AG04449 (cell line): ENCODE measurements at places on chromosomes 7 and 10.

GRCh38 chr7:12066004-12066403, 145.1 kb upstream of the TMEM106B start:
- DNase-seq, result no peak

DNA sequence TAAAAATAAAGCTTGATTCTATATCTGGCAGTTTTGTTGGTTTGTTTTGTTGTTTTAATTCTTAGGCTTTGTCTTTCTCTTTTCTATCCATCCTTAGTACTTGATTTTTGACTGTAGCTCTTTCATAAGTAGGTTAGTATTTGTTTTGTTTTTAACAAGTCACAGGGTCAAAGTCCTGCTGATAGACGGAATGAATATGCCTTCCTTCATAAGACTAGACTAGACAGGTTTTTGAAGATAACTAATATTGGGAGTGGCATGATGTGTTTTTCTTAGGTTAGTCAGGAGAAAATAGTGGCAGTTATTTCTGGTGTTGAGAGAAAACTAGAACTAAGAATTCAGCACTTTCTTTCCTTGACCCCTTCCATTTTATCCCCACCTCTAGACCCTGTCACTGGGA, 50.4 kb downstream of the CASD1 start:
- DNase-seq, result no peak

GRCh38 chr10:125521721-125522680, 161.0 kb downstream of the TEX36 start:
- DNase-seq, result no peak

GRCh38 chr7:875051-875450, 1.3 kb upstream of the GET4 start:
- no peak for DNase-seq

- DNase-seq, result no peak
Observed at GRCh38 chr7:74494076-74494548, 40.4 kb downstream of the GTF2IRD1 start.

DNA sequence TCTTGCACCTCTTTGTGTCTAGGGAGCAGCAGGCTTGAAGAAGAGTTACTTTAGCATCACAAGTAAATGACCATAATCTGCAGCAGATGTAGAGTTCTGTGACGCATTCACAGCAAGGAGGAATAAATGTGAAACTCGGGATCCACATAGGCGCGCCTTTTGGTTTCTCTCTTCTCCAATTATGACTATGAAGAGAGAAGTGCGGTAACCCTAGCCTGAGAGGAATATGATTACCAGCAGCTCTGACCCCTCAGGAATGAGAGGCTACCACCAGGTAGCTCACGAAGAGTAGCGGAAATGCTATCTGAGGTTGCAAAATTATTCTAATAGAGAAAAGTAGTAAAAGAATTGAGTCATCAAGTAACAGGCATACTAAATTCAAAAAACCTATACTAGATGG, 25.2 kb upstream of the DMTF1 start:
- no peak for DNase-seq

GRCh38 chr7:29190349-29191045, 4.1 kb upstream of the CHN2 start:
- DNase-seq, result no peak

- DNase-seq, result no peak
Observed at GRCh38 chr7:132743974-132744373, 167.7 kb upstream of the PLXNA4 start.

DNA sequence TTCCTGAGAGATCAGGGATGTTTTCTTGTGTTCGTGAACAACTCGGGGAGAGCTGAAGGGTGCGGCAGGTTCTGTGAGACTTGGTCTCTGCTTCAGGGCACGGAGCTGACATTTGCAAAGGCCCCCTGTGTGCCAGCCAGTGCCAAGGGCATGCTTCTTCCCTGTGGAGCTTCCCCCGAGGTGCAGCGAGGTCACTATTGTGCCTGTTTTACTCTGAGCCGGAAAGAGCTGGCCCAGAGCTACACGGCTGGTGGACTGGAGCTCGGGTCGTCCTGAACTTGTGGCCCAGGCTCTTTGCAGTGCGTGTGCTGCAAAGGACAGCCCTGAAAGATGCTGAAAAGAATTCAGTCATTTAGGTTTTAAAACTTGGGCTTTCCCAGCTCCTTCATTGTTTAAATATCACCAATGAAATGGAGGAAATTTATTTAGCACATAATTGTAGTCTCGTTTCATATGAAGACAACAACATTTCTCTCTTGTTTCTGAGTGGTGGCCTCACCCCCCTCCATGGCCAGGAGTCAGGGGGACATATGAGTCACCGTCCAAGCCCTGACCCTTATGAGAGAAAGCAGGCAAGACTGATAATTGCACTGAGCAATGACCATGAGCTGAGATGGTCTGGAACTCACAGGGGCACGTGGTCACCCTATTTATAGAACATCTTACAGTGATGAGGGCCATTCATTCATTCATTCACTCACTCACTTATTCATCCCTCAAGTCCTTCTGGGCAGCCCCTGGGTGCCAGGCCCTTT, 102.6 kb downstream of the PTPRE start:
- no peak for DNase-seq

- no peak for DNase-seq
Observed at GRCh38 chr10:47404446-47404845, 20.4 kb upstream of the ZNF488 start.

DNA sequence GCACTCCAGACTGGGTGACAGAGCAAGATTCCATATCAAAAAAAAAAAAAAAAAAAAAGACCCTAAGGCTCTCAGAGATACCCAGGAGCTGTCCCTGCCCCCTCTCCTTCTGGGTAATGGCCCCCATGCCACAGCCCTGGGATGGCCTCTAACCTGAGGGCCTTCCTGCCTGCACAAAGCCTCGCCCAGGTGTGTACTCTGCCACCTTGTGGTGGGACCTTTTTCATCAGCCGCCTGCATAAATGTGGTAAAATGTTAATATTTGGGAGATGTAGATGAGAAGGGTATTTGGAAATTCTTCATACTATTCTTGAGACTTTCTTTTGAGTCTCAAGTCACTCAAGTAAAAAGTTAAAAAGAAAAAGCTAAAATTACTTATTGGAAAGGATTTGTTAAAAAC, 46.3 kb upstream of the RNF216 start:
- no peak for DNase-seq

GRCh38 chr7:151699147-151699927, 177.6 kb downstream of the PRKAG2 start:
- peak; percentile 97 for DNase-seq

- peak; percentile 89 for DNase-seq
Observed at GRCh38 chr7:98418636-98419315, 17.9 kb upstream of the BAIAP2L1 start.

DNA sequence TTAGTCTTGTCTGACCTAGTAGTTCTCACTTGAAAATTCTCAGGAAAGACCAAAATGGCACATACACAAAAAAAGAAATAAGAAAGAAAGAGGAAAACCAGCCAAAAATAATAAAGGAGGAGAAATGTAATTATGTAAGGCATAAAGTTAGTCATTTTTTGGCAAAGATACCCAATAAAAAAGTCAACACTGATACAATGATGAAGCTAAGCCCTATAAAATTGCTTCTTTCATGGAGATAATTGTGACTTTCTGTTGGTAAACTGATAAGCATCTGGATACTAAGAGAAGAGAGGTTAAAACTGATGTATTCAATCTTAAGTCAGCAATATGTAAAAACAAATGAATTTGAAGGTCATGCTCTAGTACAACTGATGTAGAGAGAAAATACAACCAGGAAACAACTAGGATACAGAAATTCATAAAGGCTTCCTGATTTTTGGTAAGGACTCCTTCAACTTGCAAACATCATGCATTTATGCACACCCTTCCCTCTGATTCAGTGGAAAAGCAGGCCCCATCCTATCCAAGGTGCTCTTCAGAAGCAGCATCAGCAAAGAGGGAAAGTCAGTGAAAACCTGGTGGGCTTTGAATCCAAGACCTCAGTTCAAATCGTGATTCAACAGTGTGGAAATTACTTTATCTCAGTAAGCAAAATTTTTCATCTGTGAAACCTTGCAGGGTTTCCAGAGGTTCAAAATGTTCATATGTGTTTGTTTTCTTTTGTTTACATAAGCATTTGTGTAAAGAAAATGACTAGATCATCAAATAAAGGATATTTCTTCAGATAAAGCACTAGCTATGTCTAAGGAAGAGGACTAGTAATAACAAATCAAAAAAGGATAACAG, 32.6 kb downstream of the IMMP2L start:
- DNase-seq, result no peak

GRCh38 chr10:70866424-70866823, 21.9 kb downstream of the PCBD1 start:
- no peak for DNase-seq

- no peak for DNase-seq
Observed at GRCh38 chr10:87605628-87606251, 53.9 kb upstream of the PAPSS2 start.

- no peak for DNase-seq
Observed at GRCh38 chr10:3737864-3738263, 47.1 kb downstream of the KLF6 start.

- DNase-seq, result no peak
Observed at GRCh38 chr10:59362959-59363381, 621 bp upstream of the FAM13C start.

DNA sequence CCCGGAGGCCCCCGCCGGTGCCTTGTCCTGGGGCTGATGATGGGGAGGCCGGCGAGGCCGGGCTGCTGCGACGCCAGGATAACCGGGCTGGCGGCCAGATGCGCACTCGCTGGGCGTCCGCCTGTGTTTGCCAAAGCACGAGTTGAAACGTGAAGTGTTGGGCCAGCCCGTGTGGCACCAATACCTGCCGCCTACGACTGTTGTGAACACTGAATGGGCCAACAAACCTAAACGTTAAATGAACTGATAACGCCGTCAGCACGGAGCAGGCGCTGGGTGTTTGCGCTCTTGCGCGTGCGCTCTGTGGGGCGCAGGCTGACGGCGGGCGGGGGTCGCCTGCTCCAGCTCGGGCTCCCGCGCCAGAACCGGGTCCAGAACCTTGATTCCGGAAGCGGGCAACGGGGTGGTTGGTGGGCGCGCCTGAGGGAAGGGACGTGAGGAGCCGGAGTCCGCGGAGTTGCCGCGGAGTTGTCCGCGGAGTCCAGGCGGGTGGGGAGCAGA, 658 bp downstream of the CYP2E1 start:
- DNase-seq, result no peak

DNA sequence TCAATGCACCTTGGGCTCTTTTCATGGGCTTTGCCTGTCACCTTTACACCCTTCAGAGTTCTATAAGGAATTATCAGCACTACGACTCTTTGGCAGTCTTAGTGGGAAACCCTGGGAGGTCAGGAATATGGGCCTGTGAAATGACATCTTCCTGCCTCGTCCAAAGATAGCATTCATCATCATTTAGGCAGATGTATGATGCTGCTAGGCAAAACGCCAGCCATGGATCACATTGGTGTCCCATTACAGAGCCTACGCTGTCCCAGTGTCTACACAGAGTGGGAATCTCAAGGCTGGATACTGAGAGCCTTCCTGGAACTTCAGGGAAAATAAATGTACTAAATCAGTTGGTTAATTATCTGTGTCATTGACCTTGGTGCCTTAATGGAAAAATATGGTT, 259.4 kb upstream of the CELF2 start:
- DNase-seq, result no peak

DNA sequence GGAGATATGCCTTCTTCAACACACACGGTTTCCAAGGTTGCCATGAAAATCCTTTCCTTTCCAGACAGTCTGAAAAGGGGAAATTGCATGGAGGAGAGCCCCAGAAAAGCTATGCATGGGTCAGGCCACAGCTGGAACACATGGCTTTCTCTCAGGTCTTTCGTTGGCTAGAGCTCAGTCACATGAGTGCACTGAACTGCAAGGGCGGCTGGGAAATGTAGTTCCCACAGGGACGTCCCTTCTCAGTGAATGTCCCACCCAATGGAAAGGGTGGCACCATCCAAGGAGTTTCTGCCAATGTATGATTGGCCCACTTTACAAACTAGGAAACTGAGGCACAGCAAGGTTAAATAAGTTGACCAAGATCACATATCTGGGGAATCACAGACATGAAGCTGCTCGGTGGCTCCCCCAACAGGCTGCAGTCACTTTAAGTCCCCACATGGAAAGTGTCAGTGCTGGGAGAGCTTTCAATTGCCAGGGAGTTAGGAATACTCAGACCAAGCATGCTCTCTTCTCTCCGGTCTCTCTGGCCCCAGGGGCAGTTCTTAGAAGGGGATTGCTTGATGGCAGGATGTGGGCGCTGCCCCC, 571.3 kb downstream of the GLRX3 start:
- DNase-seq, result no peak

DNA sequence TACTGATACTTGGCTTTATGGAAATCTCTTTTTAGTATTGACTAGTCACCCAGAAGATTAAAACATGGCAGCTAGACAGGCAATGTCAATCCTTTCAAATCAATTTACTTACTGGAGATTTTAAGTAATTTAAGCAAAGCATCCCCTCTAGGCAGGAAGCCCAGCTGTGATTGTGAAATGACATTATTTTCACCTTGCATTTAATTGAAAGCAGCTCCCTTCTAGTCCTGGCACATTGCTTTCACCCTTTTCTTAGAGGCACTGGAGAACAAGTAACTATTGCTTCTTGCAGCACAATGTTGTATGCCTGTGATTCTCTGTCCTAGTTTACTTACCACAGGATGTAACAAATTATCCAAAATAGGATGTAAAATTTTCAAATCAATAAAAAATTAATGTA, 13.3 kb downstream of the ST7 start:
- no peak for DNase-seq

GRCh38 chr7:43535031-43535451, 47.9 kb upstream of the STK17A start:
- no peak for DNase-seq

GRCh38 chr10:103652599-103653281, 159.2 kb downstream of the NEURL1 start:
- no peak for DNase-seq

DNA sequence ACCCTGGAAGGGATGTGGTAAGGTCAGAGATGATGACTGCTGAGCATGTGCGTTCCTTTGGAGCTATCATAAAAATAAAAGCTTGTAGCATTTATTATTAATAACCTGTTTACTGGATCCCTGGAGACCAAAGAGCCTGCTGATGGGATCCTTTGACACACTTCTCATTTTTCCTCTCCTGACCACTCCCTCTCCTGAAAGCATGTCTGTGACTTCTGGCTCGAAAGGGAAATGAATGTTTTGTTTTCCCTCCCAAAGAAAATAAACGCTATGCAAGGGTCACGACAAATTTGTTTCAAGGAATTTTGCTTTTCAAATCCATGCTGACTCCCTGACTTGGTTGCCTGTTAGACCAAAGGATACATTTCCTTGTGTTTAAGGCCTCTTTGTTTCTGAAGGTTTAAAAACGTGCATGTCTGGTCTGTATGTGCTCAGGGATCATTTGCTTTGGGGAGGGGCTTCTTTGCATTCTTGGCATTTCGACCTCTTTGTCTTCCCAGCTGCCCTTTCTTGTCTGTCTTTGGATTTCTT, 185.1 kb upstream of the AGK start:
- DNase-seq, result no peak

GRCh38 chr7:70674571-70675010, 457.4 kb upstream of the GALNT17 start:
- DNase-seq, result no peak
